ENCODE measurements at places on chromosomes 16 and 17.
A peak's percentile ranks its signal among the peaks of the same experiment; 100 is the strongest.

GRCh38 chr16:84785843-84786581, 33.8 kb upstream of the CRISPLD2 start:
- no peak for DNase-seq

- DNase-seq = no peak
Measured at GRCh38 chr17:29007860-29008455, 2.1 kb upstream of the SEZ6 start.

- DNase-seq = peak; percentile 74
Measured at GRCh38 chr17:58513965-58514769, at the start of gene MTMR4. Gene MTMR4 (minus strand): TSS chr17:58514638. CDS start chr17:58514407, 231 bp downstream.

- DNase-seq = no peak
Measured at GRCh38 chr16:76976101-76976500, 214.9 kb upstream of the MON1B start.

GRCh38 chr17:64005734-64006167, 7.6 kb downstream of the PRR29 start:
- DNase-seq = no peak

Data from activated T-cell treated with anti-CD3 and anti-CD28 coated beads for 24 hours (primary cell).